ENCODE measurements at places on chromosomes 13 and 19.

DNA sequence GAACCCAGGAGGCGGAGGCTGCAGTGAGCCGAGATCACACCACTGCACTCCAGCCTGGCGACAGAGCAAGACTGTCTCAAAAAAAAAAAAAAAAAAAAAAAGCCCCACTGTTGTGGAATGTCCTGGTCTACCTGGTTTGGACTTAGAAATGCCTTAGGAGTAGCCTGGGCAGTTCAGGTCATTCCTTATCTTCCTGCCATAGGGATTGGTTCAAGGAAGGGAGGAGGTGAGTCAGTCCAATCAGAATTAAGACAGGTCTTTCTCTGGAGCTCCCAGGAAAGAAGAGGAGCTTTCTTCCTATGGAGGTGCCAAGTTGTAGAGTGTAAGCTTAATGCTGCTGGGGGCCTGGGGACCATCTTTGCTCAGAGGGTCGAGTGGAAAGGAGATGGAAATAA, 44.8 kb downstream of the SIPA1L3 start:
- DNase-seq, result no peak

GRCh38 chr19:49677231-49677900, at the start of gene PRMT1:
PRMT1 (plus strand) TSS chr19:49677271; CDS start chr19:49677281, 10 bp downstream.
- DNase-seq, result peak; percentile 79

DNA sequence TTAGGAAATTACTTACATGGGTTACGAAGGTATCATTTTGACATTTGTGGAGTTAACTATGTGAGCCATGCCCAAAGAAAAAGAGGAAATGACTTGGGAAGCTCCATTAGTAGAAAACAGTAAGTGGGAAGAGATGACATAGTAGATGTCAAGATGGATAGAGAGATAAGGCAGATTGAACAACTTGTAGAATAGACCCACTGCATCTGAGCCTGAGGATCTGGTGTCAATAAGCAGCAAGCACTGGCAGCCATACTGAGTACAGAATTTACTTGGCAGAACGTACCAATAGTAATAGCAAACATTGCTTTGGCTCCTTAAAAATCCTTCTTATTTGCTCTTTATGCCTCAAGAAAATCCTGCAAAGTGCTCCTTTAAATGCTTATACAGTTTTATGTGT, 203.8 kb downstream of the GPC6 start:
- DNase-seq, result no peak

- no peak for DNase-seq
Measured at GRCh38 chr19:48926909-48927308, 6.6 kb upstream of the DHDH start.

- DNase-seq, result no peak
Measured at GRCh38 chr13:107770541-107770940, 444.8 kb downstream of the LIG4 start.

- no peak for DNase-seq
Measured at GRCh38 chr13:110346661-110347067, 39.6 kb downstream of the COL4A2 start.

GRCh38 chr13:53028637-53029203, at the start of gene OLFM4:
OLFM4 (plus strand) TSS chr13:53028813; CDS start chr13:53028837, 24 bp downstream.
- DNase-seq, result no peak

DNA sequence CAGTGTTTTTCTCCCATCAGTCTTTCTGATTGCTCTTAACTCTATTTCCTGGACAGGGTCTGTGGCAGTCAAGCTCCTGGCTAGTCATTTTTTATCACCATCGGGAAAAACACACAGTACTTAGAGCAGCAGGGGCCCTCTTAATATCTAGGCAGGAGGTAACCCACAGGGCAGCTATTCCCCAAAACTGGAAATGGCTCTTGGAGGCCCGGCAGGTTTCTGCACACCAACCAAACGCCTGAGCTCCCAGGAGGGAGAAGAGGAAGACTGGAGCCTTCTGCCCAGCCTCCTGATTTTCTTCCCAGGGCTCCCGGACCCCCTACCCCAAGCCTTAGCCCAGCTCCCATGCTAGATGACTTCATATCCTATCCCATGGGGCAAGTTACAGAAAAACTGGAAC, 49.3 kb upstream of the VSTM2B start:
- no peak for DNase-seq

GRCh38 chr19:39533003-39533512, 406 bp upstream of the EID2B start:
- no peak for DNase-seq

GRCh38 chr19:3146677-3147100, 10.9 kb downstream of the GNA15 start:
- DNase-seq, result peak; percentile 68

GRCh38 chr19:10132905-10133304, 13.2 kb upstream of the EIF3G start:
- DNase-seq, result no peak

- no peak for DNase-seq
Measured at GRCh38 chr13:35252536-35253205, 223.8 kb downstream of the MAB21L1 start.

DNA sequence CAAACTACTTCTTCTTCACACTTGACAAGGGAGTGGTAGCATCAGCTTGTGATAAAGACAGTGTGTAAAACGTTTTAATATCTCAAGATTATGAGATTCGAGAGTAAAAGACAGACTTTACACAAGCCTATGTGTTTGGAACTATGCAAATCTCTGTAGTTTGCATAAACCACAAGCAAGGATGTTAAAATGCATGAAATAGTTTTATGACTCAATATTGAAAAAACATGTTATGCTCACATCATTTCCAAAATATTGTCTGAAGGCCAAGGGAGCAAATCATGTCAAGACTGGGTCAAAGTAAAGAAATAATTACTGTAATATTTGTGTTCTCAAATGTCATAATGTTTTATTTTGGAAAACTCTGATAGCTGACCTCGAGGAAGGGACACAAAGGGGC, 316.8 kb upstream of the KLF12 start:
- no peak for DNase-seq

- DNase-seq, result no peak
Measured at GRCh38 chr13:49545661-49546060, 39.7 kb downstream of the RCBTB1 start.

- DNase-seq, result no peak
Measured at GRCh38 chr19:45467115-45467455, 711 bp upstream of the FOSB start.

GRCh38 chr19:3159565-3159964, 19.0 kb upstream of the S1PR4 start:
- no peak for DNase-seq

DNA sequence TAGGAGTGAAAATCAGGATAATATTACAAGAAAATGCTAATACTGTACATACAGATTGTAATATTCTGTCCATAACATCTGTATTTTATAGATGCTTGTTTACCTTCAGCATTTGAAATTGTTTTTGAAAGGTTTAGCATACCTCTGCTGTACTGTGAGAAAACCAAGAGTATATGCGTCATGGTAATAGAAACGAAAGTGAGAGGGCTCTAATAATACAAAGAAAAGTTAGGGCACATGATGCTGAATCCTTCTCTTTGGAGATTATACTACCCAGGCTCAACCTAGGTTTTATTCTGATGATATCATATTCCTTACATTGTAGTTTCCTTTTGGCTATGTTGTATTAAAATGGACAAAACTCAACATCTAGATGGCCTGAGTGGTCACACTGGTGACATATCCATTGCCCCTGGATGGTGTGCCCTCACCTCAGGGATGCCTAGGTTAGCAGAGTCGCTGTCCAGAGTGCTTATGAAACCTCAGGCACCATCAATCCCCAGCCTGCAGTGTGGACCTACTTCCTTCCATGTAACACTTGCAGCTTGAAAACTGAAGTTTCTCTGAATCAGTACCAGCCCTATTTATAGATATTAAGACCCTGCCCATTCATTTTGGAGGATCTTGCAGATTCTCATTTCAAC, 253.7 kb downstream of the KCTD12 start:
- DNase-seq, result no peak

DNA sequence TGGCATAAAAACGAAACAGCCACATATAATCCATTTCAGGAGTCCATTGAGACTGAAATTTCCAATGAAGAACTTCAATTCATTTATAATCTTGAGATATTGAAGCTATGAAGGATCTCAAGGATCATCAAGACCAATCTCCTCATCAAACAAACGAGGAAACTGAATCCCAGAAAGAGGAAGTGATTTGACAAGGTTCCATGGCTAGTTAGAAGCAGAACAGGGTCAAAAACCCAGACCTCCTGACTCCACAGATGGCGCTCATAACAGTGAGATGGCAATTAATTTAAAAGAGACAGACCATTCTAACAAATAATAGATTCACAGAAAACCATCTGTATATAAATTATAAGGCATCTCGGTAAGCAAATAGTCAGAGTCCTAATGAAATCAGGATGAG, 229.7 kb downstream of the KCTD12 start:
- DNase-seq, result no peak

- peak; percentile 52 for DNase-seq
Measured at GRCh38 chr13:95660981-95661581, 15.9 kb upstream of the DNAJC3 start.

GRCh38 chr19:570937-571565, 1.3 kb upstream of the BSG start:
- DNase-seq, result peak; percentile 27

DNA sequence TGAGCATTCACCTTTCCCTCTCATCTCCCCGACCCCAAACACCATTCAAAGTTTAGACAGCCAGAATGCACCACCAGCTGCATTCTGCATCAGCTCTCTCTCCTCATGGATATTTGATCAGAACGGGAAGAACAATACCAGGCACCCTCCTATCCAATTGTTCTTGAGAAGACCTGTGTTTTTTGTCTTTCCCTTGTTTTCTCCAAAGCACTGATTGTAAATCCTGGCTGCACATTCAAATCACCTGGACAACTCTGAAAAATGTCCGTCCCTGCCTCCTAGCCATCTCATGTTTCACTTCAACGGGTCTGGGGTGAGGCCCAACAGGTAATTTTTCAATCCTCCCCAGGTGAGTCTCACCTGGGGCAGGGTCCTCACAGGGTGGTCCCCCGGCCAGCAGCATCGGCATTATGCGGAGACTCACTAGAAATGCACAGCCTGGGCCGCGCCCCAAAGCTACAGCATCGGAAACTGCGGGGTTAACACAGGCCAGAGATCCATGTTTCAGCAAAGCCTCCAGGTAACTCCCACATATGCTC, 5.5 kb downstream of the IRS2 start:
- DNase-seq, result no peak

DNA sequence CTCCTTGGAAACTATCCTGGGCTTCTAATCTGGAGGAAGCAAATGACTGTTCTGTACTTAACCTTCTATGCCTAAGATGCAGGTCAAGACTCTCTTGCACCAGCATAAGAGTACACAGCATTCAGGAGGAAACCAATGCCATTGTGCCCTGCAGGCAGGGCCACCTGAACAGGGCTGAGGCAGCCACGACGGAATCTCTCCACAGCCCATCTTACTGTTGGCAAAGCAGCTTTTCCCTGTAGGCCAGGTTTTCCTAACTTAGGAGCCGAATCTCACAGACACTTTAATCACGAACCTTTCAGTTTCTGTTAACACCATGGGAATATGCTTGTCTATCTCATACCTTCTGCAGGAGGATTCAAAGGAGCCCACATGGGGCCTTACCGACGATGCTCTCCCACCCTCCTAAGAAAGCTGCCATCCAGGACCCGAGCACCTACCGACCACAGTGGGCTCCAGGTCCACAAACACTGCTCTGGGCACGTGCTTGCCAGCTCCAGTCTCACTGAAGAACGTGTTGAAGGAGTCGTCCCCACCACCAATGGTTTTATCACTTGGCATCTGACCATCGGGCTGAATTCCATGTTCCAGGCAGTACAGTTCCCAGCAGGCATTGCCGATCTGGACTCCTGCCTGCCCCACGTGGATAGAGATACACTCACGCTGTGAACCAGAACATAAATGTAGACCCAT, 2.6 kb downstream of the TUBA3C start:
- no peak for DNase-seq

DNA sequence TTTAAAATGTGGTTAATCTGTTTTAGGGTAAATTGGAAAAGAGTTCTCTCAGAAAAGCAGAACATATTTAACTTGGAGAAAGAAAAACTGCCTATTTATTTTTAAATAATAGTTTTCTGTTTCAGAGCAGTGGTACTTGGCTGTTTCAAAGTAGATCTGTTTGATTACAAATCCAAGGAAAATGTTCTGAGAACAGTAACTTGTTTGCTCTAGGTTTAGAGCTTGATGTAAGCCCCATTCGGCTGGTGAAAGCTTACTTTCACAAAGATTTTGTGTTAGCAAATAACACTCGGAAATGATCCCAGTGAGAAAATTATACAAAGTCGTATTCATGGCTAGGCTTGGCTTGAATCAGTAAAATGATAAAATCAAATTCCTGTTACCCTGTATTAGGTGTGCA, 395.8 kb upstream of the GPC6 start:
- DNase-seq, result no peak

DNA sequence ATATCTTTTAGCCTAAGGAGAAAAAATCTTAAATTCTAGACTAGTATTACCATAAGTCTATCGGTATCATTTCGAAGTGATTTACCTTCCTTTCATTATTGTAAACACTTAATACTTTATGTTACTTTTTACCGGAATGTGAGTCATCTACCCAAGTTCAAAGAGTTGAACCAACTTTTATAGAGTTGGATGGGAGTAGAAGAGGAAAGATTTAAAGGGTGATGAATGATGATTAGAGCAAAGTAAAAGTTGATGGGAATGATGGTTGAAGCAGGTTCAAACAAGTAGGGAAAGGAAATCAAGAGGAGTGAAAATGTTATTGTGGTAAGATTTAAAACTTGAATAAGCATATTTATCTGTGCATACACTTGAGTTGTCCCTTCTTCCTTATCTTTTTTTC, 11.3 kb upstream of the LPAR6 start:
- DNase-seq, result no peak

All from CD8-positive, alpha-beta T cell (primary cell).